Right lobe of liver (tissue), 6 donors: ENCODE measurements at places on chromosomes 5 and 9. TPM values are rescaled to one million over a fixed set of nuclear protein-coding genes. Genes with fewer than 3 reads are reported as not detected.
A peak's percentile ranks its signal among the peaks of the same experiment; 100 is the strongest.

DNA sequence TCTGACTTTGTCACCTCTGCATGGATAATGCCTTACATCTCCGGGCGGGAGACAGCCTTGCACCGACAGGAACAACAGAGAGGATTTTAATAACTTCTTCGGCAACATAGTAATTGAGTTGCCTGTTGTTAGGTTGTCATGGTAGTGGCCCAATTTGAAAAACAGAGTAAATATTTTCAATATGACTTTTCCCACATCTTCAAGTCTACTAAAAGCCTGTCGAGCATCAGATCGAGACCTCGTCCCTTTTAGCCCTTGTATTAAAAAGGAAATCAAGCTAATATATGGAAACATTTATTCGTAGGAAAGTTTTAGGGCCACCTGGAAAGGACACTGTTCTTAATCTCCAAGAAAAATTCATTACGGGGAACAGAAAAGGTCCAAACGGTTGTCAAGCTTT is 70.8 kb upstream of the FCN2 start:
- no peak for DNase-seq

The TTLL11 gene
- total RNA-seq = 4.2 TPM

The FOXD4L4 gene
- not detected for total RNA-seq

GRCh38 chr5:151052836-151053235 is 28.0 kb downstream of the TNIP1 start:
- no peak for DNase-seq

GRCh38 chr9:35673132-35674024 is at the start of gene CA9:
CA9 (plus strand) TSS chr9:35673928; CDS start chr9:35673960, 32 bp downstream.
- no peak for DNase-seq

- no peak for DNase-seq
Measured at GRCh38 chr5:1734908-1735289, 64.7 kb downstream of the MRPL36 start.

DNA sequence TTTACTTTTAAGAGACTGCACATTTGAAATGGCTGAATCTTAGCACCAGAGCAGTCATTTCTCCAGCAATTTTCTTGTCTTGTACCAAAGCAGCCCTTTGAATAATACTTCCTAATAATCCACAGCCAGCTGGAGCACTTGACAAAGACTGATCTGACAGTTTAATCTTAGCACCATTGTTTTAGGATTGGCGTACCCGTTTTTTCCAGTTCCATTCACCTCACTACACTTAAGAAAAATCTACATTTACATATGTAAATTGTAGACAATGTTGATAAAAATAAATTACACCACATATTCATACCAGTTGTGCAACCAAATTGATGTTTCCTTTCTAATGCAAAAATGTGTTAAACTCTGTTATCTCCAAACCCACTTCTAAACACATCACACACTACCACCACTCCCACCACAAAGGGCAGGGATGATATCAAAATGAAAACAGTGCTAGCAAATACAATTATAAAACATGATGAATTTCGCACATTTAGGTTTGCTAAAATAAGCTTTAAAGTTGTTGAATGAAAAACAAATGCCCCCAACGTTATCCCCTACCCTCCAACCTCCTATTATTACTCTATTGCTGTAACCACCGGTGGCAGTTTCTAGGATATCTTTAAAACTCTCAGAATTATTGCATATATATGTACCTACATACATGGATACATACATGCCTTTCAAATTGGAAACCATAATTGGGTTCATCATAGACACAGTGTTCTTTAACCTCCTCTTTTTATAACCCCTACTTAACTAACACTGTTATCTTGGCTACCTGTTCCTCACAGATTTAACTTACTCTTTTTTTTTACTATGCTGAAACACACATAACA is 21.5 kb downstream of the SERINC5 start:
- no peak for DNase-seq

DNA sequence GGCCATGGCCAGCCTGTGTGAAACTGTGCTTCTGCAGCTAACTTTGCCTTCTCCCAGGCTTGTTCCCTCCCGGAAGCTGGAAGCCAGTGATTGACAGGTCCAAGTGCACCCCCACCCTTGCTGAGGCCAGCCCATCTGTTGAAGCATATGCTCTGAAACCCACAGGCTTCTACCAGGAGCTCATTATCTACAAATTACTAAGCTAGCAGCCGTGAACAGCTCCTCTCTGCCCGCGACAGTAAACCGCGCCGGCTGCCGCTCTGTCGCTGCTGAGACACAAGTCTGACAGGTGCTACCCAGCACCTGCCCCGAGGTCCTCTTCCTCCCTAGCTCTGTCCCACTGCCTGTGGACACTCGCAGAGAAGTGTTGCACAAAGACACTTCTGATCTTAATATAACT is 490.9 kb downstream of the GADD45G start:
- DNase-seq = no peak

The FOXE1 gene
- total RNA-seq = not detected

DNA sequence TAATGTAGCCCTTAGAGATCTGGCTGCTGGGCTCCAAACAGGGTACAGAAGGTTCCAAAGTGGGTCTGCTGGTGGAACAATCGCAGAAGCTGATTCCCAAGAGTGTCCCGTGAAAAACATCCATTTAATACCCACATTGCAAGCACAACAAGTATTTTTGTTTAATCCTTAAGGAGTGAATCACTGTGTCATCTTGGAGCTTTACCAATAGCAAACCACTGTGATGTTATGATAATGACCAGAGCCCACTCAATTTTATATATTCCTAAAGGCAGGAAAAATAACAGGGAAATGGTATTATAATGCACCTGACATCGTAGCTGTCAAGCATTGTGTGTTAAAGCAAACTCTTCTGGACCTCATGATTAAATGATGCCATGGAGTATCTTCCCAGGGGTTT is 291.9 kb downstream of the FBXL7 start:
- DNase-seq = no peak

DNA sequence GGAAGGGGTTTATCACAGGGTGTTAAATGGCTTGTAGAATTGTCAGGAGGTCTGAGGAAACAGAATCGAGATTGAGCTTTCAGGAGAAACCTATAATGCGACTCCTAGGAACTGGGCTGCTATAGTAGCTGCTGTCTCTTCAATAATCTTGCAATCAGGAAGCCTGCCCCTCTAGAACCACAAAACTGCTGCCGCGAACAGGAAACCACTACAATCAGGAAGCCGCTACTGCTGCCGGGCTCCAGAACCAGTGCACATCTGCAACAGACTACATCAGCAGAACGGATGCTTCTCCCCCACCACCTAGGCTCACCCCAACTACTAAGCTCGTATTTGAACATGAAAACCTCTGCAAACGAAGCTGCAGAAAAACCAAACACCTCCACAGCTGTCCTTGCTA is 31.6 kb downstream of the TNFSF8 start:
- no peak for DNase-seq

DNA sequence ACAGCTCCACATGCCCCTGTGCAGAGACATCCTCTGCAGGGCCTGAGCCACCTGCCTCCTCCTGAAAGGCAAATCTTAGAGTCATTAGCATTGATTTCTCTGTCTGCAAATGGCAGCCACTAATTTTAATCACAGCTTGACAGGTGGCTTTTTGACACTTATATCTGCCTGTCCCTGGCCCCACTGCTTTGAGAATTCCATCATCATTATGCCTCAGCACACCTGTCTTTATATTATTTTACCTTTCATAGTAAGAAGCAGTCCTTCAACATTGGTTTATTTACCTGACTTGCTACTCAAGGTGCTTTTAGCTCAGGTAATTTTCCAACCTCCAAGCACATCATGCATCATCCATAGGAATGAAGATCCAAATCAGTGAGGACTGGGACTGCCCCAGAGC is 451.3 kb downstream of the MTRR start:
- no peak for DNase-seq

- peak; percentile 71 for DNase-seq
Measured at GRCh38 chr5:42813533-42813932, 1.8 kb upstream of the SELENOP start.

The TMEM215 gene
- not detected for total RNA-seq

- no peak for DNase-seq
Measured at GRCh38 chr9:84709056-84709455, 39.5 kb downstream of the NTRK2 start.

DNA sequence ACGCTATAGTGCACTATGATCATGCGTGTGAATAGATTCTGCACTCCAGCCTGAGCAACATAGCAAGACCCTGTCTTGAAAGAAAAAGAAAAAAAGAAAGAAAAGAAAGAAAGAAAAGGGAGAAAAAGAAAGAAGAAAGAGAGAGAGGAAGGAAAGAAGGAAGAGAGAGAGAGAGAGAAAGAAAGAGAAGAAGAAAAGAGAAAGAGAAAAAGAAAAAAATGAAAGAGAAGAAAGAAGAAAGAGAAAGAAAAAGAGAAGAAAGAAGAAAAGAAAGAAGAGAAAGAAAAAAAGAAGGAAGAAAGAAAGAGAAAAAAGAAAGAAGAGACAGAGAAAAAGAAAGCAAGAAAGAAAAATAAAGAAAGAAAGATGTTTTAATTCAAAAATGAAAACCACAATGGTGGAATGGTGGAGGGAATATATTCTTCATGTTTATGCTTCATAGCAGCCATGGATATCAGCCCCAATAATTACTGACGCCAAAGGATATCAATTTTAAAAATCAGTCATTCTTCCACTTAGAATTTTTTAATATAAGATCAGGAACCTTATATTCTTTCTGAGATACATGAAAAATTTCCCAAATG is 168.7 kb upstream of the TBCA start:
- DNase-seq = no peak

- no peak for DNase-seq
Measured at GRCh38 chr9:71642056-71642455, 126.3 kb downstream of the CEMIP2 start.

The FOXD4L5 gene
- not detected for total RNA-seq

The CD74 gene
- total RNA-seq = 203 TPM

DNA sequence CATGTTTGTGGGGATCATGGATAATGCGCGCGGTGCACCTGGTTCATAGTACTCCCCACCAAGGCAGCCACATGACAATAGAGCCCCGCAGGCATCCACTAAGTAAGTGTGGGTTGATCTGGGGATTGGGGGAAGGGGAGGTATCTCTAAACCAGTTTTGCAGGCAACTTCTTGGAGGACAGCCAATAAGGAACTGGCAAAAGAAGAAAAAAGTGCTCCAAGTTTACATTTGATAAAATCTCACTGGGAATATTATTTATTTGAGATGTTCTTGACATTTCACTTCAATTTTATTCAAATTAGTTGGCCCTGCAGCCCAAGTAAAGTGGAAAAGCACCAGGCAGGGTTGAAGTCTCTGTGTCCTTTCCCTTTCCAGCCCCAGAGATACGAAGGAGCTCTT is 8.5 kb downstream of the FBP1 start:
- DNase-seq = no peak

DNA sequence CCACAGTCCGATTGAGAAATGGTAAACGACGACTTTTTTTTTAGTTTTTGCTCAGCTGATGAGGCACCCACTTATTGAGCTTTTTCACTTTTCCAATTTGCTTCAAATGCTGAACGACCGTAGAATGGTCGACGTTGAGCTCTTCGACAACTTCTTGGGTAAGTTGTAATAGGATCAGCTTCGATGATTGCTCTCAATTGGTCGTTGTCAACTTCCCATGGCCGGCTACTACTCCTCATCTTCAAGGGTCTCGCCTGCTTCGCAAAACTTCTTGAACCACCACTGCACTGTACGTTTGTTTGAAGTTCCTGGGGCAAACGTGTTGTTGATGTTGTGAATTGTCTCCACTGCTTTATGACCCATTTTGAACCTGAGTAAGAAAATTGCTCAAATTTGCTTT is 35.7 kb downstream of the NSD1 start:
- no peak for DNase-seq

DNA sequence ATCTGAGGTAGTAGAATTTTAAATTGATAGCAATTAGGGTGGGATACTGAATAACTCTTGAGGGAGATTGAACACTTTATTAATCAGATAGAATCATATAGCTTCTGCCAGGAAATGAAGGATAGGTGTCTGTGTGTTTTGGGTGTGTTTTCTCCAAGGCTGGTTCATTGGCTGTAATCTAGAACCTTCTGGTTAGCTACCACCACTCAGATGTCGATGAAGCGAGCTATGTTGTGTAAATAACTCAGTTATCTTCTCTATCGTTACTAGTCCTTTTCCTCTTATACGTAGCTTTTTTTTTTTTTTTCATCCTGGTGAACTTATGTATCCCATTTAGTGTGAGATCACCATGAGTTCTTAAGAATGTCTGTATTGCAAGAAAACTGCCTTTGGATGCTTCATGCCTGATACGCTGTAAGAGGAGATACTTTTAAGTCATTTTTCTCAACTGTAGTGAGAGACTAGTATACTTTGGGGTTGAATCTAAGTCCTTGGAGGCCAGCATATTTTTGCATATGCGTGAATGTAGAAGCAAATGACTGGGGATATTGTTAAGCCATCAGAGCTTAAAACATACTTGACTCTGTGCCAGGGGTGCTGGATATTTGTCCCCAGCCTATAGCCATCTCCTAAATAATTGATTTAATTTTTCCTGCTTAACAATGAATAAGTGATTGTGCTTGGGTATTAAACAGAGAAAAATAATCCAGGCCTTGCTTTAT is 2.1 kb downstream of the TNFAIP8 start:
- no peak for DNase-seq

DNA sequence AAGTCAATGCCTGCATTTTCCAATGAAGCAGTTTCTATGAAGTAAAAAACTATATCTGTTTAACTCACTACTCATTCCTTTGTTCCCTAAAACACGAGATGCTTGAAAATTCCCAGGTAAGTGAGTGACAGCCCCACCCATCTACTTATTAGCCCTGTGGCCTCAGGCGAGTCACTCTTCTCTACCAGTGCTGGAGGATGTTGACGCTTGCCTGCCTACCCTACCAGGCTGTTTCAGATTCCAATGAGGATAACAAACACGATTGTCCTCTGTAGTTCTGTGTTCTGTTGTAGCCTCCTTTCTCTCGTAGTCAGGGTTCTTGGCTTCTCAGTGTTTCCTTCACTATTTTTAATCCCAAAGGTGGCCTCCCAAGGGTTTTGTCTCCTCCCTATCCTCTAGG is 388.8 kb downstream of the KDM4C start:
- no peak for DNase-seq

DNA sequence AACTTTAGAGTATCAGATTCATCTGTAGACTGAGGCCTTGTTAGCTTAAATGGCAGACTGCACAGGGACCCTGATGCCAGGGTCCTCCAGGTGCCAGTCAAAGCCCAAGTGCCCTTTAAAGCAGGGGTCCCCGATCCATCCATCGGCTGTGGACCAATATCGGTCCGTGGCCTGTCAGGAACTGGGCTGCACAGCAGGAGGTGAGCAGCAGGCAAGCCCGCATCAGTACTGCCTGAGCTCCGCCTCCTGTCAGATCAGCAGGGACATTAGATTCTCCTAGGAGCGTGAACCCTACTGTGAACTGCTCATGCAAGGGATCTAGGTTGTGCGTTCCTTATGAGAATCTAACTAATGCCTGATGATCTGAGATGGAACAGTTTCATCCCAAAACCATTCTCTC is 403.4 kb downstream of the RAB3C start:
- no peak for DNase-seq

The KCNV2 gene
- total RNA-seq = not detected

- DNase-seq = no peak
Measured at GRCh38 chr5:122014236-122014935, 52.6 kb downstream of the SRFBP1 start.

The GPR151 gene
- not detected for total RNA-seq

DNA sequence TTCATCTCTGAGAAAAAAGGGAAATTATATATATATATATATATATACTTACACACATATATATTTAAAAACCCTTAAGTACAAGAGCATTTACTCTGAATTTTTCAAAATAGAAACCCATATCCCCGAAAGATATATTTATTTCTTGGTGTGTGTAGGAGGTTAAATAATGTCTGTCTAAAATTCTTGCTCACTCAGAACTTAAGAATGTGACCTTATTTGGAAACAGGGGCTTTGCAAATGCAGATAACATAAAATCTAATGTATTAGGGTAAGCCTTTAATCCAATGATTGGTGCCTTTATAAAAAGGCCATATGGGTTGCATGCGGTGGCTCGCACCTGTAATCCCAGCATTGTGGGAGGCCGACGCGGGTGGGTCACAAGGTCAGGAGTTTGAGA is 517.3 kb upstream of the TLE4 start:
- no peak for DNase-seq
